ENCODE measurements at places on chromosomes 3 and 15. TPM values are rescaled to one million over a fixed set of nuclear protein-coding genes. Genes with fewer than 3 reads are reported as not detected.

The ANKUB1 gene
- total RNA-seq, result not detected

The CLDN16 gene
- not detected for total RNA-seq

DNA sequence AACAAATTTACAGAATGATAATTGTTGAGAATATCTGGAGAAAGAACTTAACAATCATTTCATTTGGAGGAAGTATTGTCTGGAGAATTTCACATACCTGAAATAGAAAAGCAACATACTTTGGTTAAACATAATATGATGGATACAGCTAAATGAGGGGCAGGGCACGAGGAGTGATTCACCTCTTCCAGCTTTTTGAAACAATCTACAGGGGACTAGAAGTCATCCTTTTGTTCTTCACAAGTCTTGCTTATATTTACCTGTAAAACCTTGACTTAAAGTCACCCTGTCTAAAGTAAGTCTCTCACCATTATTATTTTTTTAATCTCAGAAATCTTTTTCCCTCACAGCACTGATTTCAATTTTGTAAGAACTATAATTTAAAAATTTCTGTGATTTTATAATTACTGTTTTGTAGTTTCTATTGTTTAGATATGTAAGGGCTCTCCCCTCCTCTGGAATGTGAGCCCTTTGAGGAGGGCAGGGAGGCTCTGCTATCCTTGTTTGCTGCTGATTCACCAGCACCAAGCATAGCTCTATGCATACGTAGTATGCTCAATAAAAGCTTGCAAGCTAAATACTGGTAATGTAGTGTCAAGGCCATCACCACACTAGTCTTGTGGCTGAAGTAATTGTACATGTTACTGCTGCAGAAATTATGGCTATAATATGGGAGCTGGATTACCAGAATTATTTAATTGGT, 193.9 kb upstream of the THRB start:
- no peaks in the 10 kb centered on the region for H3K36me3 ChIP-seq
- peaks cover 12% of the 10 kb centered on the region for H3K27me3 ChIP-seq
- DNase-seq, result no peak

DNA sequence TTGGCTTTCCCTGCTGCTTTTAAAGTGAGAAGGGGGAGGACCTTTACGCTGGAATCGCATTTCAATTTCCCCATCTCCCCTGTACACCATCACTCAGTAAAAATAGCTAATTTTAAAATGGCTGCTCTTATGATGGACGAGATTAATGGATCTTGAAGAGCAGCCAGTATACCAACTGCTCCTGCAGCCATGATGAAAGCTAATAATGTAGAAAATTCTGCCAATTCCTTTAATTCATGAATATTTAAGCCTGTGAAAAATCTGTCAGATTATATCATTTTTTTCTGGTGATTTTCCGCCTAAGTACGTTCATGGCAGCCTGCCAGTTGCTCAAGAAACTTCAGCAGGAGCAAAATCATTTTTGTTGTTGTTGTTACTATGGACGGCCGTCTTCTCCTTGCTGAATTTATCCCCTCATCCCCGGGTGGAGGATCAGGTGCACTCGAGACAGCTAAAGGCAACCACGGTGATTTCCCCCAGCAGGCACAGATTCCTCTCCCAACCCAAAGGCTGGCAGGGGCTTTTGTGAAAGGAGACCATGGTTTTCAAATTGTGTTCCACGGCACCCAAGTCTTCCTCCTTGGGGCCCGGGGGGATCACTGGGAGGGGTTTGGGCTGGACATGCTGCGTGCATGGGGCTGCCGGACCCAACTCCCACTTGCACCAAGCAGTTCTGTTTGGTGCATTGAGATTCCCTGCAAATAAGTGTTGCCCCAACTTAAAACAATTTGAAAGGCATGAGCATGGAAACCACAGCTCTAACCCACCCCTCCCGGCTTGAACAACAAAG, 289.6 kb downstream of the UACA start:
- H3K4me1 ChIP-seq, result peaks cover 24% of the 10 kb centered on the region
- H3K36me3 ChIP-seq, result peaks cover 5% of the 10 kb centered on the region

DNA sequence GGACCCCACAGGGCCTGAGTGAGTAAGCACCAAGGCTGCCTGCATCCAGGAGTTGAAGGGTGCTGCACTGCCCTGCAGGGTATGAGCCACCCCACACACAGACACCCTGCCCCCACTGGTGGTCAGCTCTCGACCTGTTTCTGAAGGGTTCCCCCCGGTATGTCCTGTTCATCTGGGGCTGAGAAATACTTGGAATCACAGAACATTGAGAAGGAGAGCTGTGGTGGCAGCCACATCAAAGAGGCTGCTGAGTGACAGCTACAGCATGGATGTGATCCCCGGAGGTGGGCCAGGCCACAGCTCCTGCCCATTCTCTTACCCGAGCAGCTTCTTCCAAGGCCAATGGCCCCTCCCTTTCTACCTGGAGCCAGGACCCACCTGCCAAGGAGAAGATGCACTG, 66.4 kb upstream of the PLXNA1 start:
- H3K4me1 ChIP-seq, result peaks cover 35% of the 10 kb centered on the region
- no peak for DNase-seq
- H3K27ac ChIP-seq, result no peak overlapping the region
- peaks cover 1% of the 10 kb centered on the region for H3K27me3 ChIP-seq
- peaks cover 3% of the 10 kb centered on the region for H3K36me3 ChIP-seq

DNA sequence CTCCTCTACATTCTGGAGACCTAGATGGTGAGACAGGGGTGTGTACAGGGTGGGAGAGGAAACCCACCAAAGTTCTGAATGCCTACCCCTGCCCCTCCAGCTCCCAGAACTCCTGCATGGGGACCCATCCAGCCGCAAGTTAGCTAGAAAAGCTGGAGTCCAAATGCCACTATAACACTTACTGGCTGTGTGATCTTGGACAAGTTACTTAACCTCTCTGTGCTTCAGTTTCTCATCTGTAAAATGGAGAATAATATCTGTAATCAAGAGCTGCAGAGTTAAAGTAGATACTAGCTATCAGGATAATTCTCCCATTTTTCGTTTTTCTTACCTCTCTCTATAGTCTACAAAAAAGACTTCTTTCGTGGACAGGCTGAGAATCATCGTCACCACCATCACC, 63.4 kb downstream of the ADCY5 start:
- no peak overlapping the region for H3K4me3 ChIP-seq
- no peaks in the 10 kb centered on the region for H3K36me3 ChIP-seq
- DNase-seq, result no peak
- H3K27me3 ChIP-seq, result peaks cover 28% of the 10 kb centered on the region
